ENCODE measurements at places on chromosomes 2 and 18.

- DNase-seq: no peak
Measured at GRCh38 chr2:191863988-191864387, 17.1 kb upstream of the CAVIN2 start.

- peak; percentile 59 for DNase-seq
Measured at GRCh38 chr2:64904413-64905329, 84.5 kb upstream of the SLC1A4 start.

GRCh38 chr2:15920696-15921095 is 19.7 kb upstream of the MYCN start:
- DNase-seq: no peak

DNA sequence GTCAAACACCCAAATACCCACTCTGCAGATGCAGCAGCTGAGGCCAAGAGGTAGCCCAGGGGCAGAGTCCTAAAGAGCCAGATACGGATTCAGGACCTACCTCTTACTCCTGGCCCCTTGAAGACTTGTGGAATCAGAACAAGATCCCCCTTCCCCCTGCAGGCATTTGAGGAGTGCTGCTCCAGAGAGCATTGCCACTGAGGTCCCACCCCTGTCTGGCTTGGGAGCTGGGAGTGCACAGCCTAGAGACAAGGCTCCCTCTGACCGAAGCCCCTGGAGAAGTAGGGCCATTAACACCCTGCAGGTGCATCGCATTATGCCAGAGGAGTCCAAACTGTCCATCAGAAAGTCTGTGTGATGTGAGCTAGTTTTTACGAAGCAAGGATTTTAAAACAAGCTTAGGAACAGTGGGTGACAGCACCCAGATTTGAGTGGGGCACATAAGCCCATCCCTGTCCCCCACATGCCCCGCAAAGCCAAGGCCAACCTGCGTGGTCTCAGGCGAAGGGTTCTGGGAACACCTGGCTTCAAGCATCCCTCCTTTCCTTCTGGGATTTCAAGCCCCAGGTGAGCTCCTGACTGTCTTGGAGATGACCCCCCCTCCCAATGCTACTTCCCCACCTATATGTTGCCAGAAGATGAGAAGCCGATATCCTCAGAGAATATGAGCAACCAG is 48.4 kb downstream of the MTERF4 start:
- no peak for DNase-seq

DNA sequence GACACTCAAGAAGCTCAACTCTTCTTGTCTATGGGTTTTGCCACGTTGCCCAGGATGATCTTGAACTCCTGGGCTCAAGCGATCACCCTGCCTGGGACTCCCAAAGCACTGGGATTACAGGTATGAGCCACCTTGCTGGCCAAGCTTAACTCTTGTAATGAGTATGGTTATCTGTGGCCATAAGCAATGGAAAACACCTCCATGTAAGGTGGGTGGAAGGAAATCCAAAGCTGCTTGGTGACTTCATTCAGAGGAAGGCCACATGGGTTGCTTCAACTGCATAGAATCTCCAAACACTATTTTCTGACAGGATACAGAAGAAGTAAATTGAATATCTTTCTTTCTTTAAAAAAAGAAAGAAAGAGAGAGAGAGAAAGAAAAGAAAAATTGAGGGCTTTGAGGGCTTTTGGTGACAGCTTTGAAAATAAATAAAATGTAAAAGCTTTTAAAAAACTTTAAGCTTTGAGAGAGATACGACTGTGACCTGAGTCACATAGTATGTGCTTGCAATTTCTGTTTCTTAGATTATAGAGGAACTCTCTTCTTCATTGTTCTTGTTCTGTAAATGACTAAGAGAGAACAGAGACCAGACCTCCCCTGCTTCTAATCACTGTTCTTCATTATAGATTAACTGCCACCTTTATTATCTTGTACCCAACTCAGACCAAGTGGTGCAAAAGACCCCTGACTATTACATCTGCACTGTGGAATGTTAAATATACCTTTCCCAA is 123.1 kb upstream of the NDUFV2 start:
- no peak for DNase-seq

DNA sequence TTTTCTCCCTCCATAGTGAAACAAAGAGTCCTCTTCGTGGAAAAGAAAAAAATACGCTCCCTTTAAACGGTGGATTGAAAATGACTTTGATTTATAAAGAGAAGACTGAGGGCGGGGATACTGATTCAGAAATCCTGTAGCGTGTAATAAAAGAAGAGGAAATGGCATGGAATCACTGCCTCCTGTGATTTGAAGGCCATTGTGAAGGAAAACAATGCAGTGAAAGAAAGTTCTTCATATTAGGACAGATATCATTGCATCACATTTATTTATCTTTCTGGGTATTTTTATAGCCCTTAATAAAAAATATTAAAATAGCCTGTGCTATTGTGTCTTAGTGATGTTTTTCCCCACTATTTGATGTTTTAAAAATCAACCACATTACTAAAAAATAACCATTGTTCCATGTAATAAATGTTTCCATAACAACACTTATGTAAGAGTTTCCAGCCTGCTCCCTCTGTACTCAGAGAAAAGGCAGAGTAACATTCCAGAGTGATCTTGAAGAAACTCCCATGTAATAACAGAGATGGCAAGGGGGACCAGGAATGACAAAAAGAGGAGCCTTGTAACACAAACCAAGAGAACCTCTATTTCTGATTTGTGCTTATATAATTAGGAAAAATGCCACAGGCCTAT is 8.0 kb downstream of the MRPL33 start:
- DNase-seq: no peak

- DNase-seq: no peak
Measured at GRCh38 chr2:121018136-121019061, 266.6 kb downstream of the TFCP2L1 start.

DNA sequence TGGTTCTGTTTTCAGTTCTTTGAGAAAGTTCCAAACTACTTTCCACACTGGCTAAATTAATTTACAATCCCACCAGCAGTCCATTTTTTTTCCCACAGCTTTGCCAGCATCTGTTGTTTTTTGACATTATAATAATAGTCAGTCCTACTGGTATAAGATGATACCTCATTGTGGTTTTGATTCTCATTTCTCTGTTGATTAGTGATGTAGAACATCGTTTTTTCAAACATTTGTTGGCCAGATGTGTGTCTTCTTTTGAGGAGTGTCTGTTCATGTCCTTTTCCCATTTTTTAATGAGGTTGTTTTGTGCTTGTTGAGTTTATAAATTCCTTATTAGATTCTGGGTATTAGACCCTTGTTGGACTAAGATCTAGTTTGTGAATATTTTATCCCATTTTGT is 376.8 kb upstream of the NT5C1B start:
- DNase-seq: no peak

GRCh38 chr2:193112986-193113385 is 918.3 kb upstream of the TMEFF2 start:
- DNase-seq: no peak

GRCh38 chr2:108640731-108641130 is 78.6 kb upstream of the RANBP2 start:
- DNase-seq: no peak

GRCh38 chr2:121038431-121038830 is 246.6 kb downstream of the TFCP2L1 start:
- DNase-seq: no peak
